ENCODE measurements at places on chromosomes 13 and 19.

- no peak for DNase-seq
Observed at GRCh38 chr13:75479102-75479740, 2.7 kb downstream of the TBC1D4 start.

- DNase-seq, result no peak
Observed at GRCh38 chr19:47098608-47099007, 15.0 kb downstream of the ZC3H4 start.

- DNase-seq, result no peak
Observed at GRCh38 chr13:85091631-85092234, 707.5 kb downstream of the SLITRK6 start.

- DNase-seq, result no peak
Observed at GRCh38 chr19:43616306-43616705, 3.1 kb downstream of the ZNF428 start.

DNA sequence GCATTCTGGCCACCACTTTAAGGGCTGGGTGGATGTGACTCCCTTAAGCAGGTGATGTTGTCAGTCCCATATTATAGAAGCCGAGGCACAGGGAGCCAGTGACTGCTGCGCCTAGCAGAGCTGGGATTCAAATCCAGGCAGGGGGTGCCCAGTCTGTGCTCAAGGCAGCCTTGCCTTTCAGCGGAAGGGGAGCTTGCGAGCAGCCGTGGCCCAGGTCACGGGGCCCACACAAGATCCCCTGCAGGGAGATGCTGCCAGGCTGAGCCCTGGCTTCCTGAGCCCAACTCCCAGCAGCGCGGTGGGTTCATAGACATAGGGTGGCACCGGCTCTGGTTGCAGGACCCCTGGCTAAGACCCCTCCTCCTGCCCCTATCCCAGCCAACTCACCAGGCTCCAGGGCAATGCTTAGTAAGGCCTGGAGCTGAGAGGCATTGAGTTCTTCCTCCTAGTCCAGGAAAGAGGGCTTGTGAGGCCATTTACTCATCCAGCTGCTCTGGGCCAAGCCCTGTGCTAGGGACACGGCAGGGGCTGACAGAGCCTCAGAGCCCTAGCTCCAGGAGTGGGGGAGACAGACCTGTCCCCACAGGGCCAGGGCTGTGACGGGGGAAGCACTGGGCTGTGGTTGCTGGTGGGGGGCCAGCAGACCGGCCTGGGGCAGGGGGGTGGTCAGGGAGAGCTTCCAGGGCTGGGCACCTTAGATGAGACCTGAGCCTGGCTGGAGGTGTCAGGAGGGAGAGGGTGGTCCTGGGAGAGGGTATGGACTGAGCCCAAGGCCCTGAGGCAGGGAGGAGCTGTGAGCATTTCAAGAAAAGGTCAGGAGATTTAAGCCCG lies 9.6 kb downstream of the CAPN12 start:
- peak; percentile 53 for DNase-seq

DNA sequence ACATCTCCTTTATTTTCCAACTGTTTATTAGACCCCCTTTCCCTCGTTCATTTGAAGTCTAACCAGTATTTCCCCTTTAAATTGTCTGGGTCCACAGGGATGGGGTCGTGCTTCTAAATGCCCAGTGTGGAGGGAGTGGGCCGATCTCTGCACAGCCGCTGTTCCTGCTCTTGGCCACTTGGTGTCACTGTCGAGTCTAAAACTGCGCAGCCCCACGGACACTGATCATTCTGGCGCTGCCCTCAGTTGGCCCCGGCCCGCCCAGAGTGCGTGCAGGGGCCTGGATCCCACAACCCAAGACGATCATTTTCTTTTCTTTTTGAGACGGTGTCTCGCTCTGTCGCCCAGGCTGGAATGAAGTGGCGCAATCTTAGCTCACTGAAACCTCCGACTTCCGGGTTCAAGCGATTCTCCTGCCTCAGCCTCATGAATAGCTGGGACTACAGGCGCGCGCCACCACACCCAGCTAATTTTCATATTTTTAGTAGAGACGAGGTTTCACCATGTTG lies 12.0 kb downstream of the WDR88 start:
- peak; percentile 56 for DNase-seq

DNA sequence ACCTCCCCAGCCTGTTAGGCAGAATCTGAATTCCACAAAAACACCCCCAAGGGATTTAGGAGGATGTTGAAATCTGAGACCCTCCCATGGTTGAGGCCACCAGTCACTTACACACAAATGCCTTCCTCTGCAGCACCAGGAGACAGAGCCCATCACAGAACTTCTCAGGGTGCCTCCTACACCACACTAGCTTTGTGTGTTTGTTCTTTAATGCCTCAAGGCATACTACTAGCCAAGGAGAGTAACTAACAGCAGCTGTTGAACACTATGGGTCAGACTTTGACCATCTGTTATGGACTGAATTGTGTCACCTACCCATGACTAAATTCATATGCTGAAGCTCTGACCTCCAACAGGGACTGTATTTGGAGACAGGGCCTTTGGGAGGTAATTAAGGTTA lies 9.5 kb upstream of the MED26 start:
- DNase-seq, result no peak

GRCh38 chr13:60351855-60352615 lies 45.0 kb upstream of the TDRD3 start:
- no peak for DNase-seq

DNA sequence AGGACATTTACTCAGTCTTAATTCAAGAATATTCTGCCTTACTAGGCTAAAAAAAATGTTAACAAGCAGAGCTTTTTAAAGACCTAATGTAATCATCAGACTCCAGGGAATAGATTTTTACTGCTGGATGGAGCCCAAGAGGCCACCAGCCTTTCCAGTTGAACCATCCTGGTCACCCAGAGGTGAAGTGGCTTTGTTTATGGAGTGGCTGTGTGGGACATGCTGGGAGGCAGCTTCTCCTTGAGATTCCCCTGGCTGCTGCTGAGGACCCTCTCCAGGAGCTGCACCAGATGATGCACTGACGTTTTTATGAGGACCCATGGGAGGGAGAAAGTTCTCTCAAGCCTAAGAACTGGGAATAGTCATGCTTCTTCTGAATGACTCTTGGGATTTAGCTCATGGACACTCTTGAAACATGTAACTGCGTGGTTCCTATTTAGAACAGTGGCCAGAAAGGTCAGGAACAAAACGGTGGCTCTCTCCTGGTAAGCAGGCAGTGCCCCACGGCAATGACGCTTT lies 205.9 kb upstream of the MIR17HG start:
- no peak for DNase-seq

DNA sequence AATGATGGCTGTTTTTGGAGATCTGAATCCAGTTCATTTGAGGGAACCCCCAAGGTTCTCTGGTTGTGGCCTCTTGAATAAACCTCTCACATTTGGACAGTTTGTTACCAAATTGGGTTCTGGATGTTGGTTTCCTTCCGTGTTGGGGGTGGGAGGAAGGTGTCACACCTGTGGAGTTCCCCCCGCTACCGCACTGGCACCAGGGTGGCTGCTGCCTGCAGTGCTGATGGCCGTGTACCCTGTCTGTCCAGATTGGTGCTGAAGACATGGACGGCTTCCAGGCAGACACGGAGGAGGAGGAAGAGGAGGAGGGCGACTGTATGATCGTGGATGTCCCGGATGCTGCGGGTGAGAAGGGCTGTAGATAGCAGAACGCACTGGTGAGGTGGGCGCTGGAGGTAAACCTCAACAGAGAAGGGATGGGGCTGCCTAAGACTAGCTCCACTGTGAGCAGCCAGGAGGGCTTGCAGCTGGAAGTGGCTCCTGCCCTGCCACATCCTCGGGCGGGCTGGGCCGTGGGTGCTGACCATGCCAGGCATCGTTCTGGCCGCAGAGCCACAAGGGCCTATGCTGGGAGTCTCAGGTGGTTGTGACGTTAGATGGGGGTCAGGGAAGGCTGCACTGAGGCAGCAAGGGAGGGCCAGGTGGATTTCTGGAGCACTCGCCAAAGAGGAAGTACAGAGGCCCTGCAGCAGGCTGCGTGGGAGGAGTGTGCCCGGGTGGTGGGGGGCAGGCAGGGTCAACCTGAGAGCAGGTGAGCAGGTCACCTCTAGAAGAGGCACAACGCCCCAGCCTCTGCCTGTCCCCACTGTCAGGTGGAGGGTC lies 15.4 kb downstream of the UBXN6 start:
- DNase-seq, result no peak

DNA sequence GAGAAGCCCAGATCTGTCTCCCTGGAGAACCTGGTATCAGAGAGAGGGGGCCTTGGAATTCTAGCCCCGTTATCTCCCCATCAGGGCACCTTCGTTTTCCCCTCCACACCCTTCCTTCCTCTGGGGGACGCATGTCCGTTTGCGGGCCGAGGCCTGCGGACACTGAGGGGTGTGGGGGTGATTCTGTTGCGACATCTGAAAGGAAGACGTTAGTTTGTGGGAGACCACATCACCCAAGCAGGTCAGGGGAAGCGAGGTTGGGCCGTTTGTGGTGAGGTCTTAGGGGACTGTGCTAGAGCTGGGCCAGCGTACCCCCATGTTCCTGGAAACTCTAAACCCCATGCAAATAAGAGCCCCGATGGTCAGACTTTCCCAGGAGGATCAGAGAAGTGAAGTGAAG lies 3.7 kb upstream of the HSH2D start:
- no peak for DNase-seq

DNA sequence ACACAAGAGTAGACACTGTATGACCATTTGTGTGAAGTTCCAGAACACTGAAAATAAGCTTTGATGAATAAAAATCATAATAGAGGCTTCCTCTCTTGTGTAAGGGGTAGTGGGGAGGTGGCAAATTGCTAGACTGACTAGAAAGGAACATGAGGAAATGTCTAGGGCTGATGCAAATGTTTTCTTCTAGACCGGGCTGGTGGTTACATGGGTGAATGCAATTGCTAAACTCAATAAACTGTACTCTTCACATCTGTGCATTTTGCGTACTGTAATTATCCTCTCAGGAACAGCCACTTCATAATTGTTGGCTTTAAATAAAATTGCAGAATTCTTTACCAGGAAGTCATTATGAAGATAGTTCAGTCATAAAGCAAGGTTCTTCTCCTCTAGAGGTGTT lies 5.2 kb upstream of the KBTBD7 start:
- no peak for DNase-seq

DNA sequence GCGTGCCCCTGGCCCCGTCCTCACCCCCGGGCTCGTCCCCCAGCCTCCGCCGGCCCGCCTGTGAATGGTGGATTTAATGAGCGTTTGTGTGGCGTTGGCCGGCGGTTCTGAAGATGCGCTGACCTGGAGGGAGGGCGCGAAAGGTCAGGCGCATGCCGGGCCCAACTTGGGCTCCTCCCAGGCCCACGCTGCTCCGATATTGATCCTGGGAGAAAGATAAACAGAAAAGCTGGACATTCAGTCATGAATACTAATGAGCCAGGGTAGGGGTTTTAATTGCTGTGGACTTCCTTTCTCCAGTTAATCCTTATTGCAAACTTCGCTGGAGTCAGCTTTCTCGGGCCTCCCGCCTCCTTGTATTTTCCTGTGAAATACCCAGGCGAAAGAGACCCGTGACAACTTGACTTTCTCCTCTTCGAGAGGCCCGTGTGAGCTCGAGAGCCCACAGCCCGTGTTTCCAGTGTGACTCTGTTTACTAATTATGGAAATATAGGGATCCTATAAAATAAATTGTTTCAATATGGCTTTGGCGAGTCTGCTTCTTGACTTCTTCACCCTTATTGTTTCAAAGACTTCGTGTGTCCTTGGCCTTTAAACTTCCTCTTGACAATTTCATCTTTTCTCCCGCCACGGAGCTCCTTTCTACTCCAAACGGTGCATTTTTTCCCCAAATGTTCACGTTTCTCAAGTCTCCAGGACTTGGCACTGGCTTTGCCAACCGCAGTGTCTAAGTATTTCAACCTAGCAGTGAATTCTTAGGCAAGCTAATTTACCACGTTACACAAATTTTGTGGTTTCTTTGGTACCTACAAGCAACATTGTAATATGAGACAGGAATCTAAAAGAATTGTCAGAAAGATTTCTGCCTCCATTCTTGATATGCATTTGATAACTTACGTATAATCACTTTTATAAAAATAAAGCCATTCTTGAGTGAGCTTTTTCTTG lies 10.5 kb downstream of the ZIC2 start:
- no peak for DNase-seq

GRCh38 chr13:92463134-92463533 lies 763.5 kb upstream of the GPC6 start:
- no peak for DNase-seq

GRCh38 chr19:44002566-44003460 lies at the start of gene ZNF230:
Gene ZNF230 (plus strand): TSS chr19:44002957. CDS start chr19:44007079, 4,122 bp downstream.
- peak; percentile 85 for DNase-seq

DNA sequence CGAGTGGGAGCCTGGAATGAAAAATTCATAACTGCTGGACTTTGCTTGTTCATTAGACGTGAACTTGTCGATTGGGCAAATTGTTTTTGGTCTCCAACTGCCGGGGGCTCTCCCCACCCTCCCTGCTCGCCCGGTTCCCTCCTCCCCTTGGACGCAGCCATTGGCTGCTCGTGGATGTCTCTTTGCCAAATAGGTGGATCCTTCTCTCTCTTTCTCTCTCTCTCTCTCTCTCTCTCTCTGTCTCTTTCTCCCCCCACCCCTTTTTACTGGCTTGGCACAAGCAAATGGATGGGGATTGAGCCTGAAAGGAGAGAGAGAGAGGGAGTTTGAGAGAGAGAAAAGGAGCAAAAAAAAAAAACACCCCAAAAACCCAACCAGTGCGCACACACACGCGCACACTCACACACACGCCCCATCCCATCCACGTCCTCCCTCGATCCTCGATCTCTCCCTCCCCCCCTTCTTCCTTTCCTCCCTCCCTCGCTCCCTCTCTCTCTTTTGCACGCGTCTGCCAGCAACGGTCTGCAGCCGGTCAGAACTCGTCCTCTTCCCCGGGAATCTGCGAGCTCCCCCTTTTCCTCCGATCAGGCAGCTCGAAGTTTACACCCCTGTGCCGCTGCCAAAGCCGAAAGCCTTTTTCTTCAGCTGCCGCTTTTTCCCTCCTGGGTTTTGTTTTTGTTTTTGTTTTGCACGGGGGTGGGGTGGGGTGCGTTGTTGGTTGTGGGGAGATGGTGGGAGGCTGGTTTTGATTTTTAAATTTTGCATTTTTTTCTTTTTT lies 27.8 kb downstream of the NFIX start:
- no peak for DNase-seq

GRCh38 chr19:50489461-50490011 lies 12.9 kb upstream of the GARIN5A start:
- DNase-seq, result no peak

Data from CD4-positive, alpha-beta memory T cell (primary cell).